ENCODE measurements at places on chromosomes 12 and 14. TPM values are rescaled to one million over a fixed set of nuclear protein-coding genes. Genes with fewer than 3 reads are reported as not detected.

SIX6 gene
- not detected for total RNA-seq

LARP4 gene
- 29.7 TPM for total RNA-seq

CS gene
- 103 TPM for total RNA-seq

P2RX7 gene
- total RNA-seq: 3.8 TPM

FAIM2 gene
- 2.6 TPM for total RNA-seq

RARG gene
- 56.9 TPM for total RNA-seq

GPR135 gene
- 4.1 TPM for total RNA-seq

LBHD2 gene
- not detected for total RNA-seq

OR4E2 gene
- total RNA-seq: not detected

TAS2R8 gene
- total RNA-seq: not detected

MDGA2 gene
- under 0.01 TPM for total RNA-seq

LRRK2 gene
- total RNA-seq: 15.3 TPM

SSPN gene
- total RNA-seq: 10.9 TPM

SOX5 gene
- 7.9 TPM for total RNA-seq

CCDC197 gene
- total RNA-seq: not detected

SRP54 gene
- 110 TPM for total RNA-seq

PTPRO gene
- total RNA-seq: 1.2 TPM

C12orf50 gene
- total RNA-seq: 0.17 TPM

SOAT2 gene
- total RNA-seq: not detected

KLRC4 gene
- total RNA-seq: not detected

CCT2 gene
- 258 TPM for total RNA-seq

RNASE3 gene
- not detected for total RNA-seq

POLE gene
- total RNA-seq: 11.1 TPM

CCDC196 gene
- not detected for total RNA-seq

PHC1 gene
- total RNA-seq: 20.7 TPM

WSCD2 gene
- total RNA-seq: not detected

CMA1 gene
- not detected for total RNA-seq

AICDA gene
- not detected for total RNA-seq

CD163 gene
- not detected for total RNA-seq

B4GALNT3 gene
- under 0.01 TPM for total RNA-seq

SERPINA3 gene
- total RNA-seq: 0.15 TPM

COX8C gene
- not detected for total RNA-seq

OR4Q2 gene
- total RNA-seq: not detected

NABP2 gene
- total RNA-seq: 27.0 TPM

HCAR2 gene
- not detected for total RNA-seq

AVPR1A gene
- not detected for total RNA-seq

TRAF3 gene
- 30.8 TPM for total RNA-seq

LMNTD1 gene
- 0.44 TPM for total RNA-seq

EIF5 gene
- total RNA-seq: 160 TPM

Measured in smooth muscle cell of trachea (primary cell).